ENCODE measurements at places on chromosomes 4 and X.

DNA sequence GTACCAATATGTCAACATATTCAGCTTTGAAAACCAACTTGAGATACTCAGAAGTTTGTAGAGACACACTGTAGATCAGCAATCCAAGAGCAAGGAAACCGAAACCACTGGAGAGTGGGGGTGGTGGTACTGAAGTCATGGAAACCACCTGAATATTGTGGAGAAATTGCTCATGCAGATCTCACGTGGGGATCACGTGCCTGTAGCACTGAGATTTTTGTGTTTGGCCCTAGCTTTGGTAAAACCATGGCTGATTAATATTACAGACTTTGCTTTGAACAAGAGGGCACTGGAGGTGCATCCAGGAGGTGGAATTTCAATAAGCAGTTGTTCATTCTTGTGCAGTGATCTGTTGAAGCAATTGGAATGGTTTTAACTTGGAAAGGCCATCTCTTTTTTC lies 47.2 kb downstream of the GBA3 start:
- no peak for DNase-seq

DNA sequence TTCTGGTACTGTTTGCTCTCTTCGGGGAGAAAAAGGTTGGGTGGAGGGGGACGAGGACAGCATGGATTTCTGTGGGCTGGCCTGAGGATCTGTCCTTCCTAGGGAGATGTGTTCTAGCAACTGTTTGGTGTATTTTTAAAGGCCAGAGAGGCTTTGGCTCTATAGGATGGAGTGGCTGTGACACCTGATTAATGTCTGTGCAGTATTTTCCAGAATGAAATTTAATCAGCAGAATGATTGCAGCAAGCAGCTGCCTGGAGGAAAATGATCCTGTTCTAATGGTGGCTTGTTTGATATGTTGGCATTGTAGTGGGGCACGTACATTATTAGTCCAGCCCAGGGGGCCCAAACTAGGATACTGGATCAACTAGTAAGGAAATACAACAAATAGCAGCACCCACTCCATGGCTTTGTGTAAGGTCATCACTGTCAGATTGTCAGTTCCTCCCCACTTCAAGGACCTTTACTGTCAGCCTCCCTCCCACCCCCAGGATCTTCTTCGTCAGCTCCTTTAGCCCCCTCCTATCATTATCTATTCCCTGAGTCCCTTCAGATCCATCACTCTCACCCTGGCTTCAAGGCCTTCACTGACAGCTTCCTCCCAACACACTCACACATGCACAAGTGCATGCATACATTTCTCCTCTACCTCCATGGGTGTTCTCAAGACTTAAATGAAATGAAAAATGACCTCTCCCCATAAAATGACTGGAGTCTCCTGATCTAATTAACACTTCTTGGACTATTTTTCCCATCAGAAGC lies 10.4 kb upstream of the TMEM255A start:
- no peak for DNase-seq

- no peak for DNase-seq
These were observed 25.0 kb downstream of the RFC1 start for GRCh38 chr4:39341075-39341725.

- DNase-seq = no peak
These were observed 37.6 kb downstream of the DCLK2 start for GRCh38 chr4:150115851-150116250.

DNA sequence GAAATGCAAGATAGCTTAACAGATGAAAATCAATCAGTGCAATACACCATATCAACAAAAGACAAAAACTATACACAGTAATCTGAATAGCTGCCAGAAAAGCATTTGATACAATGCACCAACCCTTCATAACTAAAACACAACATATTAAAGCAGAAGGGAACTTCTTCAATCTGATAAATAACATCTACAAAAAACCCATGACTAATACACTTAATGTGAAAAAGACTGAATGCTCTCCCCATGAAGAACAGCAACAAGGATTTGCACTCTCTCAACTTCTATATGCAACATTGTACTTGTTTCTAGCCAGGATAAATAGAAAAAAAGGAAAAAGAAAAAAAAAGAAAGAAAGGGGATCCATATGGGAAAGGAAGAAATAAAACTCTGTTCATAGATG lies 139.7 kb downstream of the RBM47 start:
- no peak for DNase-seq

GRCh38 chrX:1026263-1027015 lies 186.0 kb downstream of the CRLF2 start:
- DNase-seq = no peak

DNA sequence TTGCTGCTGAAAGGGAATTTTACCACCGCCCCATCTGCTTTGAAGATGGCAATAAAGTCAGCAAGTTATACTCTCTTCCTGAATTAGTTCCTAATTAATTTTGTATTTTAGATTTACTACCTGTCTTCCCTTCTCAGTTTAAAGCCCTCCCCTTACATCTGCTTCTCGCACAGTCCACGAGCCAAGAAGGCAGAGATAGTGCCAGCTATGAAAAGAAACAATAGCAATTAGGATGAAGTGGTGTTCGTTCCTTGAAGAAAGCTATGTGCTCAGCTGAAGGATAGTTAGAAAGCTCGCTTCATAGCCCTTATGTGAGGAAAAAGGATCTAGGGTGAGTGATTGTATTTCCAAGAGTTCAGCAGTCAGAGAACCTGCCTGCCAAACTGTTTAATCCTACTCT lies 1678.8 kb upstream of the TENM3 start:
- no peak for DNase-seq

DNA sequence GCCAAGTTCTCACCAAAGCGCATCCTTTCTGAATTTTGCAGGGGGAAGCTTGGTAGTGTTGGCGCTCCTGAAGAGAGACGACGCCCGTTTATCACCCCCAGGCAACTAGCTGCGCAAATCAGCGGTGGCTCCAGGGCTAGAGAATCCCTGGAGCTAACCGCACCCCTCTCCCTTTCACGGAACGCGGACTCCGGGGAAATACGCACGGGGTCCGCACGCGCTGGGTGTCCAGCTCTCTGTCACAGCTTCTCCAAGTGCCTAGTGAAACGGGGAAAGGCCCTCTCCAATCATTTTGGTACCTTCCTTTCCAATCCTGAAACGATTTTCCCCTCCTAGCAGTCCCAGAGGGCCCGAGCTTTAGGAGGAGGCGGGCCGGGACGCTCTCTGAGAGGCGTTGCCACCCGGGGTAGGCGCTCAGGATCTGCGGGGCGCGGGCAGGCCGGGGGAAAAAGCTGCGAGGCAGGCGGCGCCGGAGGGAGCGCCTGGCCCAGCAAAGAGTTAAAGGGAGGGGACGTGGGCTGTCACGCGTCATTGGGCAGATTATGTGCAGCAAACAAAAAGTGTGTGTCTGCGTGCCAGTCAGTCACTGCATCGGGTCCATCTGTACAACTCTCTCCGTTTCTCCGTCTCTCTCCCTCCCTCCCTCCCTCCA lies at the start of gene PRDM8:
Gene PRDM8, plus strand, starts transcription at position 582 of the 652 bp plus-strand sequence. CDS start 2,578 bp downstream, outside the sequence.
- DNase-seq = no peak

GRCh38 chrX:15675490-15675921 lies 10.9 kb upstream of the CLTRN start:
- DNase-seq = peak; percentile 74

GRCh38 chr4:26238426-26238777 lies 82.4 kb upstream of the RBPJ start:
- no peak for DNase-seq

- DNase-seq = no peak
These were observed 109.8 kb downstream of the DCTD start for GRCh38 chr4:182807346-182807745.

DNA sequence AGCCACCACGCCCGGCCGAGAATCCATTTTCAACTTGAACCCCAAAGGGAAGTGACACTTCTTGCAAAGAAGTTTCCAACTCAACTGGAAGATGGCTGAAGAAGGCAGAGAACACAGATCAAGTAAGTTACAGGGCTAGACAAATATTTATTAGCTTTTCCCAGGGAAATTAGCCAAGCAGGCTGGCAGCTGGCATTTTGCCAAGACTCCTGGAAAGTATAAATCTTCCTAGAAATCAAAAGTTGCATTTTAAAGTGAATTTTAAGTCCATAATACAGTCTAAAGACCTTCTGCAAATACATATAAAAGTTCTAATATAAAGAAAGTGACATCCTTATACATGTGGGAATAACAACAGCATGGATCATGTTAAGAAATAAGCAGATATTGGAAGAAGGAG lies 3.4 kb upstream of the MRPL1 start:
- no peak for DNase-seq

DNA sequence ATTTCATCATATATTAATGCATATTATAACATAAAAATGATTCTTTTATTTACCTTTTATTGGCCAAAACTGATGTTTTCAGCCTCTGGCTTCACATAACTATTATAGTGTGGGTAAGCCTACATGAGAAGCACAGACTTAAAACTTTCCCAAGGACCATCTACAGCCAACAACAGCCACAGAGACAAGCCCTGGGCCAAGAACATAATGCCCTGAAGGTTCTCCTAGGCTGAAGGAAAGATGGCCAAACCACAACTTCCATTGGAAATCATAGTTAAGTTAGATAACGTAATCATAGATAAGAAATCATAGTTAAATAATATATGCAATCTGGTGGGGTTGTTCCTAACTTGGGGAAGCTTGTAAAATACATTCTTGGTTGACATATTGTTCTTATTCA lies 280.0 kb upstream of the EMCN start:
- no peak for DNase-seq

DNA sequence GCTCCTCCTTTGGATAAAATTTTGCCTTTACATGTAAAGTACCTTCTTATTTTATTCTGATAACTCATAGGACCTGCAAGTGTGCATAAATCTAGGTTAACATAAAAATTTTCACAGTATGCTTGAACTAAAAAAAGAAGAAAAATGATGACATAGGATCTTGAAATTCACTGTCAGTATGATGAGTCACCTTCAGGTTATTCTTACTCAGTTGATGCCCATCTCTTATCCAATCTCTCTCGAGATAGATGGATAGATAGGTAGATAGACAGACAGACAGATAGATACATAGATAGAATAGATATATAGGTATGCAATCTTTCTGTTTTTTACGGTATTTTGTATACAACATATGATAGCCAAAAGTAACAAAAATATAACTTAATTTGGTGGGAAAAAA lies 485.5 kb downstream of the NAF1 start:
- DNase-seq = no peak

DNA sequence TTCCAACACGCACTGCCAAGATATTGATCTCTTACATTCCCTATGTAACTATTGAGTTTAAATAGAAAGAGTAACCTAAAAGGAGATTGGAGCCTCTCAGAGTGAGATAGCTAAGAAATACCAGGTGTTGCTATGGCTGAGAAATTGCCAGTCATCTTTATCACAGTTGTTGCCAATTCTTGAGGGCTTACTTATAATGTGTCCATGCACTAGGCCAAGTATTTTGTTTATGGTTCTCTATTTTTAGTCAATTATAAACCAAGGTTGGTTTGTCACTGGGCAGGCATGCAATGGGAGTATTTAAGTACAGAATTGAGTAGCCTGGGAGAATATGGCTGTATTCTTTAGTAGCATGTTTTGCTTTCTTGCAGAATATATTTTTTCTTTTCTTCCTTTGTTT lies 201.6 kb downstream of the TEX13A start:
- no peak for DNase-seq
